Thyroid gland (tissue), 4 donors: ENCODE measurements at places on chromosomes 11 and 22. TPM values are rescaled to one million over a fixed set of nuclear protein-coding genes. Genes with fewer than 3 reads are reported as not detected.

TTLL8 gene
- not detected for total RNA-seq

PHRF1 gene
- 31.0 TPM for total RNA-seq

- no peak for DNase-seq
Measured at GRCh38 chr11:118687906-118688305, 8.5 kb upstream of the TREH start.

SLC16A8 gene
- total RNA-seq: 0.88 TPM

- DNase-seq: no peak
Measured at GRCh38 chr11:86745571-86745970, 54.8 kb upstream of the PRSS23 start.

ZP1 gene
- not detected for total RNA-seq

GRCh38 chr22:49936018-49936972 lies 17.9 kb downstream of the CRELD2 start:
- DNase-seq: peak; percentile 97

- no peak for DNase-seq
Measured at GRCh38 chr11:73374151-73374550, 2.0 kb upstream of the RELT start.

TPBGL gene
- total RNA-seq: not detected

- no peak for DNase-seq
Measured at GRCh38 chr11:92929246-92929645, 40.2 kb upstream of the MTNR1B start.

LRRC32 gene
- 17.6 TPM for total RNA-seq

DNA sequence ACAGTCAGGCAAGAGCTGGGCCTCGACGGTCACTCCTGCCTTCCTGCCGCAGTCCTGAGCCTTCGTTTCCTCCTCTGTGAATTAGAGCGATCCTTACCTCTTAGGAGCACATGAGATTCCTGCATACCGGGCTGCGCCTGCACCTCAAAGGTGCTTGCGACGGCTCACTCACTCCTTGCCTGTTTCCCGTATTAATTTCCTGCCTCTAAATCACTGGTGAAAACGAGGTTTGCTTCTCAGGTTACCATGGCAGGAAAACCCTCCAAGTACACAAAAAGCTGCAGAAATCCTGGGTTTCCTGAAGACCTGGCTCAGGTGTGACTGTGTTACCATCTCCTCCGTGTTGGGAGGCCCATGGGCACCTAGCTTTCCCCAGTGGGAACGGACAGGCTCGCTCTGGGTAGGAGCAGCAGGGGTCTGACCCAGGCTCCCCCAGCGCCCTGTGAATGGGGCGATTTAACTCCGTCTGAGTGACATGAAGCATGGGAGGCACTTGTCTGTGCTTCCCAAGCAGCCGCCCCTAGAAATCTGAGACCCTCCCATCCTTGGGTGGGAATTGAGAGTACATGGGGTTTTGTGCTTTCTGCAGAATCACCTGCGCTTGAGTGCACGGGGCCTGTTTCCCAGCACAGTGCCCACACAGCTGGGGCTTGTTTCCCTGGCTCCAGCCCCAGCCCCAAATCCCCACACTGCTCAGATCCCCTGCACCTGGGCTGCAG lies 64.8 kb downstream of the PHF21B start:
- DNase-seq: no peak

DNA sequence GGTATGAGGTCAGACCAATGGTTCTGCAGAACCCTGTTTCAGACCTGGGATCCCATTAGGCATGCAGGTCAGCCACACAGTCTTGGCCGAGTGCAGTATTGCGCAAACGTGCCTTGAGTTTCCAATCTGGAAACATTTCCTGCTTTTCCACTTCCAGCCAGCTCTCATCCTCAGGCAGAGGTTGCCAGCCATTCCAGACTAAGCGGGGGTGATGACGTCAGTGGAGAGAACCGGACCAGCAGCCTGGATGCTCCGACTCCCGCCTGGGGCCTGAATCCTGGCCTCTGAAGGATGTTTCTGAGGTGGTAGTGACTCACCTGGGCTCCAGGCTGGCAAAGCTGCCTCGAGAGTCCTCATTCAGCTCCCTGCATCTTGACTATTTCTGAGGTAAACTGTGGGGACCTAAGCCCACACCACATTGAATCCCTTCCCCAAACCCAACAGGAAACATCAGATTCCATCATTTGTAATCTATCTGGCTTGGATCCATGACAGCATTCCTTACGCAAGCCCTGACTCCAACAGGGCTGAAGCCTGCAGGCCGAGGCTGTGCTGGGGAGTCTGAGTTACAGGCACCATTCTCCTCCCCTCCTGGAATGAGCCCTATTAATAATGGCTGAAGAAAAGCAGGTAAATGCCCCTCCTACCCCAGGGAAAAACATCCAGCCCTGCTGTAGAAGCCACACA lies 83.0 kb downstream of the ABTB2 start:
- DNase-seq: peak; percentile 91

GRCh38 chr11:67584881-67585873 lies 1.6 kb downstream of the GSTP1 start:
- DNase-seq: peak; percentile 52

- DNase-seq: no peak
Measured at GRCh38 chr11:73465023-73465675, 89.0 kb downstream of the RELT start.

DNA sequence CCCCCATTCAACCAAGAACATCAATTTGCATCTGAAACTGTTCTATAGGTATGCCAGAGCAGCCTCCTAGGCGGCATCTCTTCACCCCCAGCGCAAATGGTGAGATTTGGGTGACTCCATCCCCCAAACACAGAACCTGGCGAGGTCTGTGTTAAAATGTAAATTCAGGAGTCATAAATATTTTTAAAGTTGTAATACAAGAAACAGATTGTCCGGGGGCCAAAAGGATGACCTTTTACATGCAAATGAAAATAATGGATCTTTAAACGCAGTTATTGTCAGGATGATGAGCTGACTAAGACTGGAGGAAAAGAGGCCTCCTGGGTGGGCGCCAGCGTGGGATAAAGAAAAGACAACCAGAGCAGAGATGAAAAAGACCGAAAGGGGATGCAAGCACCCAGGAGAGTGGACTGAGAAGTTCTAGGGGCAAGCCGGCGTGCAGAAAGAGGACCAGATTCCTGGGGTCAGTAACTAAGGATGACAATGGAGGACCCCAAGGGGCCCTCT lies 16.0 kb upstream of the ADA2 start:
- DNase-seq: no peak

OR4S2 gene
- total RNA-seq: not detected

DNA sequence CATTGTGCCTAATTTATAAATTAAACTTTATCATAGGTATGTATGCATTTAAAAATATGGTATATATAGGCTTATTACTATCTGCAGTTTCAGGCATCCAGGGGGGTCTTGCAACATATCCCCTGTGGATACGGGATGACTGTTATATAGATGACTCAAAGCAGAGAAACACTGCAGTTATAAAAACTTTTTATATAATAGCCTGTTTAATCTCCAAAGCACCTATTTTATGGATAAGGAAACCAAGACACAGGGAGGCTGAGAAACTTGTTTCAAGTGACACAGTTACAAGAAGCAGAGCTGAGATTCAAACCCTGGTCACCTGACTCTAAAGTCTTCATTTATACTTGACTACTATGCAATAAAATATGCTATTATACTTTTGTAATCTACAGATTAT lies 897.7 kb downstream of the KCNA4 start:
- DNase-seq: no peak

OR51B4 gene
- total RNA-seq: not detected

HARBI1 gene
- total RNA-seq: 6.2 TPM

DNA sequence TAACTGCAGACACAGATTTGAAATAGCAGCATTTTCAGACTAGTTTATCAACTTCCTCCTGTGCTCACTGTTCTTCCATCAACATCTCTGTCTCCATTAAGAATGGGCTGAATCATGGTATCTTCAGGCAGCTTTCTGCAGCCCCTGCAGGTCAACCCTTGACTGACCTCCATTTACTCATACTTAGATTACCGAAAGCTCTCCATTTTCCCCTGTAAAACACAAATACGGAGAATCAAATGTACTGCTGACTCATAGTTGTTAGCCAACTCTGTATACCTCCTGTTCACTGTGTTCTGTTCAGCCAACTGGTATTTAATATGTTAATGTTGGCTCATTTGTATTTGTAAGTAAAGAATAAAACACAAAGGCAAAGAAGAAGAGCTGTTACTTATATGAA lies 364.0 kb downstream of the CASP12 start:
- DNase-seq: no peak

LRRC74B gene
- total RNA-seq: not detected

DNA sequence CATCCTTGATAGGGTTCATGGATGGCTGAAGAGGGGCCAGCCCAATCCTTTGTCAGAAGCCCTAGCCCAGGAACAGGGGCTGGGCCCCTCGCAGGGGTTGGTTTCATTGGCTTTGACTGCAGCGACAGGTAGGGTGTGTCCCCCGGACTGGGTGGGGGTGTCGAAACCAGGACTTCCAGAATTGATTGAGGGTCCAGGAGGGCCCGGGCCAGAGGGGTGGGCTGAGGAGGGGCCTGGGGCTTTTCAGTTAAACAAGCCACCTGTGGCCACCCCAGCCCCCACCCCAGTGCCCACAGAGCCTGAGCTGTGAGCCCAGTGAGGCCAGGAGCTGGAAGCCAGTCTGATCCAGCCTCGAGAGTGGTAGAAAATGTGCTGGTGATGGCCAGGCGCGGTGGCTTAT lies 18.1 kb upstream of the PRR5 start:
- DNase-seq: no peak

- no peak for DNase-seq
Measured at GRCh38 chr11:124738713-124739478, 846 bp upstream of the NRGN start.

APOL4 gene
- total RNA-seq: not detected

TREH gene
- total RNA-seq: not detected

GRCh38 chr11:2700415-2701211 lies 819 bp upstream of the KCNQ1OT1 start:
- peak; percentile 80 for DNase-seq

- DNase-seq: no peak
Measured at GRCh38 chr22:33894515-33894914, 25.8 kb downstream of the LARGE1 start.

DNA sequence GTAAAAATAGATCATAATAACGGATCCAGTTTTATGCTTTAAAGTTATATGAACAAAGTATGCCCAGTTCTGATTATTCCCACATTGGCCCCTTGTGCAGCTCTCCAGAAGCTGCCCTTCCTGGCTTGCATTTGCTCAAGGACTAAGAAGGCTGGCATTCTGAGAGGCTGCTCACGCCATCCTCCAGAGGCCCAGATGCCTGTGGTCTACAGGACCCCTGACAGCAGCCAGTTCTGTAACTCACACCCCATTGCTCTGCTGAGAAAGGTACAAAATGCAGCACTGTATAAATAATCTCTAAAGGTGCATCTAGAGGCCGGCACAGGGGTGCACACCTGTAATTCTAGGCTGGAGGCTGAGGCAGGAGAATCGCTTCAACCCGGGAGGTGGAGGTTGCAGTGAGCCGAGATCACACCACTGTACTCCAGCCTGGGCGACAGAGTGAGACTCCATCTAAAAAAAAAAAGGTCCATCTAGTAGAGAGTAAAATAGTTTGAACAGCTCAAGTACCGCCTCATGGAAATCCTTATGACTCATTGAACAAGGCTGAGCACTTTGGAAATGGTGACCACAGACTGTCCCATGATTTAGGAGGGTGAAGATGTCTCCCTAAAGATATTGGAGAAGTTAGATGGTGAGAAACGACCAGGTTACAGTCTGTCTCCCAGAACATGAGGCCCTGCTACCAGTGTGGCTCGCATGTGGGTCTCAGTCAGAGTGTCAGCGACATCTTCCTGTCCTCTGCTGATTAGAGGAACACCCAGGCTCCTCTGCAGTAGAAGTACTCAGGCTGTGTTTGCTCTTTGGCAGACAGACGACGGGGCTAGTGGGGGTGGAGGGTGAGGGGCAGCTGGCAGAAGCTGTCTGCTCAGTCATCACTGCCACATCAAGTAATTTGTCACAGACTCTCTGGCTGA lies 56.3 kb downstream of the KREMEN1 start:
- DNase-seq: peak; percentile 29

- no peak for DNase-seq
Measured at GRCh38 chr11:103338621-103339484, 229.6 kb downstream of the DYNC2H1 start.

- peak; percentile 95 for DNase-seq
Measured at GRCh38 chr11:2314525-2315394, 12.9 kb downstream of the TSPAN32 start.

DNA sequence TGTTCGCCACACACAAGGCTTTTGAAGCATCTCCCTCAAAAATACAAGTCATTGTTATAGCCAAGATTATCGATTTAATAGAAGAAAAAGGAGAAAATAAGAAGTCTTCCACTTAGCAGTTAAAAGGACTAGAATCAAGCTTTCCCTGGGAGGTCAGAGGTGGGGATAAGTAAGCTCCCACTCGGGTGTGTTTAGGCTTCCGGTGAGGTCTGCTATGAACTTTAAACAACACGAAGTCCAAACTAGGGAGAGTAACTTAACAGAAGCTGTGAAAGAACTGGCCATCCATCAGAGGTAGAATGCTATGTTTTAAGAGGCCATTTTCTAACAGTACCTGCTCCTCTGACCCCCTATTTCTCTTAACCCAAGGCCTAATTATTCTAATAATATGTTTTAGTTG lies 91.4 kb upstream of the APOA1 start:
- no peak for DNase-seq
